AML-193 (cell line): ENCODE measurements at places on chromosomes 7 and 10.

GRCh38 chr10:78328592-78329404 lies 295.1 kb downstream of the RPS24 start:
- no peak for DNase-seq

GRCh38 chr7:130301501-130302020 lies 8.6 kb downstream of the CPA4 start:
- no peak for DNase-seq

DNA sequence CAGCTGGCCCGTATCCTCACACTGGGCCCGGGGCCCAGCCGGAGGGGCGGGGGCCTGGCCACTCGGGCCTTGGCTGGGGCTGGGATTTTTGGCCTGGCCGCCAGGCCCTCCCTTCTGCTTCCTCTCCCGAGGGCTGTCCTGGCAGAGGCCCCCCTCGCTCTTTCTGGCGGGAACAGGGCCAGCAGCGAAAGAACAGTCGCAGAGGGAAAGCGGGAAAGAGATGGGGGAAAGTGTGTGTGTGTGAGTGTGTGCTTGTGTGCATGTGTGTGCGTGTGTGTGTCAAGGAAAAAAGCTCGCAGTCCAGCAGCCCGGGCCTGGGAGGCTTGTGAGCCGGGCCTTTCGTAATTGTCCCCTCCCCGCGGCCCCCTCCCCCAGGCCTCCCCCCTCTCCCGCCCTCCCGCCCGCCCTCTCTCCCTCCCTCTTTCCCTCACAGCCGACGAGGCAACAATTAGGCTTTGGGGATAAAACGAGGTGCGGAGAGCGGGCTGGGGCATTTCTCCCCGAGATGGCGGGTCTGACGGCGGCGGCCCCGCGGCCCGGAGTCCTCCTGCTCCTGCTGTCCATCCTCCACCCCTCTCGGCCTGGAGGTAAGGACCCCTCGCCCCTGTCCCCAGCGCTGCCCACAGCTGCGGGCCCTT lies at the start of gene ELN:
Gene ELN (plus strand): TSS at position 491 of the 638 bp plus-strand sequence. CDS start 15 bp downstream, at position 506.
- no peak for DNase-seq

GRCh38 chr10:132134241-132135052 lies 52.3 kb upstream of the DPYSL4 start:
- no peak for DNase-seq

- no peak for DNase-seq
Observed at GRCh38 chr7:40147371-40148246, 12.8 kb downstream of the SUGCT start.

GRCh38 chr7:150335774-150336112 lies 5.7 kb downstream of the RARRES2 start:
- no peak for DNase-seq
